Activated T-cell treated with anti-CD3 and anti-CD28 coated beads, Interleukin-2, amount 50 U/mL, for 72 hours (primary cell): ENCODE measurements at places on chromosomes 16 and 17.

GRCh38 chr16:88440111-88440510, 13.0 kb upstream of the ZFPM1 start:
- no peak for DNase-seq

GRCh38 chr17:43312011-43312410, 78.2 kb upstream of the RNU2-1 start:
- no peak for DNase-seq

- no peak for DNase-seq
Measured at GRCh38 chr17:59372138-59372751, 40.8 kb downstream of the YPEL2 start.

DNA sequence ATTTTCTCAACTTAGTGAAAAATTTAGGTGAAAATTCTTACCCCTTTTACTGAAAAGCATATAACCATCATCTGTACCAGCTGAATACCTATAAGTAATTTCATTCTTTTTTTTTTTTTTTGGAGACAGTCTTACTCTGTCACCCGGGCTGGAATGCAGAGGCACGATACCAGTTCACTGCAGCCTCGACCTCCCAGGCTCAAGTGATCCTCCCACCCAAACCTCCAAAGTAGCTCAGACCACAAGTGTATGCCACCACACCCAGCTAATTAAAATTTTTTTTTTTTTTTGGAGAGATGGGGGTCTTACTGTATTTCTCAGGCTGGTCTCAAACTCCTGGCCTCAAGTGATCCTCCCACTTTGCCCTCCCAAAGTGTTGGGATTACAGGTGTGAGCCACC, 33.8 kb downstream of the TUBD1 start:
- DNase-seq, result no peak

DNA sequence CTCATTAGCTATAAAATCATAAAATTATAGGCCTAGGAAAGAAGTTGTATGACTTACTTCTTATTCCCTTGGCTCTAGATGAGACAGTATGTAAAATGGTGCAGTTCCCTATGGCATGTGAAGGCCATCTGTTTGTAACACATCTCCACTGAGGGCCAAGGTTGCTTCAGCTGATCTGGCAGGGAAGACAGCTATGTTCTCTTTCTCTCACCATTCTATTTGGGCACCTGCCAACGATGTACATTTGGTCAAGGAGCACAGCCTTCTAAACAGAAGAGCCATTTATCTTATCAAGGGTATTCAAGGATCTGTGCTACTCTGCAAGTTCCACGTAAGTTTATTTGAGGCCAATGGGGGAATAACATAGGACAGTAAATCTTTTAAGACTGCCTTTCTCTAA, 129.8 kb upstream of the TOM1L1 start:
- no peak for DNase-seq
